HFF-Myc (cell line): ENCODE measurements at places on chromosomes 11 and 22.

GRCh38 chr22:19464546-19464945, 14.4 kb downstream of the UFD1 start:
- no peak for DNase-seq

DNA sequence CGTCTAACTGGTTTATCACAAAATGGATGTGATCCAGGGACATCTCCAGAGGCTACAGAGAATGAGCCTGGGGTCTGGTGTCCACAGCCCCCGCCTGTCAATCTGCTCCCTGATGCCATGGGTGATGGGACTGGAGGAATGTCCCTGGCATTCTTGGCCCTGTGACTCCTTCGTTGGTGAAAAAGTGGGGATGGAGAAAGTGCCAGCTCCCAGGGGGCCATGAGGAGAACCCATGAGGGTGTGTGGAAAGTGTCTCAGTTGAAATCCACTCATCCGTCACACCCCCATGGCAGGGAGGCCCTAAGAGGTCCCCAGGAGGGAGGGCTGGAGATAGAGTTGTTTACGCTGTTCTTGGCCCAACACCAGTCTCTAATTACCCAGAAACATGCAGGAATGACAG, 322.0 kb downstream of the CTTN start:
- DNase-seq = no peak

DNA sequence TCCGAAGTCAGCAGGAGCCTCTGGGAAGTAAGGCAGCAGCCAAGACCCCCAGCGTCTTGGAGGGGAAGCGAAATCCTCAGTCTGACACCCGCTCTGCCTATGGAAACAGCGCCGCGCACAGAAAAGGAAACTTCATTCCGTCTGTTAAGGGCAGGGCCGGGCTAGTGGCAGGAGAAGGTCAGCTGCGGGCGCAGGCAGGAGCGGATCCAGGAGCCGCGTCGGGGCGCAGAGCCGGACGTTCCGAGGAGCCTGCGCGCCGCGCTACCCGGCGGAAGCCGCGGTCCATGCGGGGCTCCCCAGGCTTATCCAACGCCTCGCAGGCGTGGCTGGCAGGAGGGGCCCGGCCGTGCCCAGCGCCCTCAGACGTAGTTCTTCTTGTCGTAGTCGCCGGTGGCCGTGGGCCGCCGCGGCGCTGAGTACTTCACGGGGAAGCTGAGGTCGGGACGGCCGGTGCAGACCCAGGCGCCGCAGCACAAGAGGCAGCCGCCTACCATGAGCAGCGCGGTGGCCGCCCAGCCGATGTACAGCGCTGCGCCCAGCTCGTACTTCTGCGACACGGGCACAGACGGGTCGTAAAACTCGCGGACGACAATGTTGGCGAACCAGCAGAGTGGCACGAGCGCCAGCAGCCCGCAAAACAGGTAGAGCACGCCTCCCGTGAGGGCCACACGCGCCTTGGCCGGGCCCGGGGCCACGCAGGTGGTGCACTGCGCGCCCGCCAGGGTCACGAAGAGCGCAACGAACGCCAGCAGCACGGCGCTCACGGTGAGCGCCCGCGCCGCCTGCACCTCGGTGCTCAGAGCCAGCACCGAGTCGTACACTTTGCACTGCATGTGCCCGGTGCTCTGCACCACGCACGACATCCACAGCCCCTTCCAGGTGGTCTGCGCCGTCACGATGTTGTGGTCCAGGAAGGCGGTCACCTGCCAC, 705 bp downstream of the CLDN5 start:
- DNase-seq = no peak

DNA sequence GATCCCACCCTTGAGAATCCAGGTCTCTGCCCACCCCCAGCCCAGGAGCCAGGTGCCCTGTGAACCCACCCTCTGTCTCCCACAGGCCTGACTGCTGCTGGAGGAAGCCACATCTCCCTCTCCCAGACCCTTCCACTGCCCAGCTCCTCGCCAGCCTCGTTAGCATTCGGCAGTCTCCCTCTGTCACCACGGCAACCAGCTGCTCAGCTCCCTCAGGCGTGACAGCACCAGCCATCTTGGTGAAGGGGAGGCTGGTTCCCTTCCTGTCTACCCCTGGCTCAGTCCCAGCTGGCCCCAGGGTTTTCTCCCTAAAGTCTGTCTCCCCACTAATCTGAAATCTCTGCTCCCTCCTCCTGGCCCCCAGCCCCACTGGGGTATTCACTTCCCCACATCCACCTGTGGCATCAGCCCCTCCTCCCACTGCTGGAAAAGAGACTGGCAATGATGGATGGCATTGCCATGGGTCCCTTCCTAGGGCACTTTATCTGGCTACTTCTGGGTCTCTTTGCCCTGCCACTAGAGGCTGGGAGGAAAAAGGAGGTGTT, 28.1 kb downstream of the NRXN2 start:
- DNase-seq = no peak

DNA sequence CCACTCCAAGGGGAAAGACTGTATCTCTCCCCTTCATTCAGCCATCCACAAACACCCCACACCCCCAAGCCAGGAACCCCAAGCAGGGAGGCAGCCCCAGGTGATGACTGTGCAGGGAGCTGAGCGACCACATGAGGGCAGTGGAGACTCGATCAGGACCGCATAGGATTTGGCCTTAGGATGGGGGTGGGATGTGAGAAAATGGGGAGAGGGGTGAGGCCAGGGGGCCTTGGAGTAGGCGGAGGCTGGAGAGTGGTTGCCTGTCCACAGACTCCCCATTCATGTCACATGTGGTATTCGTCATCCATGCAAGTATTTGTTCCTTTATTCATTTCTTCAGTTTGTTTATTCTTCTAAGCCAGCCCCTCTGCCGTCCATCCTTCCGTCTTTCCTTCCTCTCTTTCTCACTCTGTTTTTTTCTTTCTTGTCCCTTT, 2.7 kb upstream of the RHOD start:
- DNase-seq = no peak

- DNase-seq = no peak
Observed at GRCh38 chr11:115780646-115781362, 276.6 kb upstream of the CADM1 start.

DNA sequence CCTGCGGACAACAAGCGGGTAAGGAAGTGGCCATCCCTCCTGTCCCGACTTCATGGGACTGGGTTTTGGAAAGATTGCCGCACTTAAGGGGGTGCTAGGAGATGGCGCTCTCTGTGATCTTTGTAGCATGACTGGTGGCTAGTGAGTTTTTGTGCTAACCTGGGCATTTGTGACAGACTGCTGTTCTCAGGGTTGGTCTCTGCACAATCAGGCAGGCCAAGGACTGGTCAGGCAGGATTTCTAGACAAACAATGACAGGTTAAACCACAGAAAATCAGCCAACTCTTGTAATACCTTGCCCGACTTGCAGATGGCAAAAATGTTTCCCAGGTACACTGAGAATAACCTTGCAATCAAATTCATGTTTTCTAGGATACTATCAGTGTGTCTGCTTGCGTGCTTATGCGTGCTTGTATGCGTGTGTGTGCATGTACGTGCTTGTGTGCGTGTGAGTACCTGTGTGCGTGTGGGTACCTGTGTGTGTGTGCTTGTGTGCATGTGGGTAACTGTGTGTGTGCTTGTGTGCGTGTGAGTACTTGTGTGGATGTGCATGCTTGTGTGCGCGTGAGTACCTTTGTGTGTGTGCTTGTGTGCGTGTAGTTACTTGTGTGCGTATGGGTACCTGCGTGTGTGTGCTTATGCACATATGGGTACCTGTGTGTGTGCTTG, 25.6 kb upstream of the SORL1-AS1 start:
- DNase-seq = no peak

DNA sequence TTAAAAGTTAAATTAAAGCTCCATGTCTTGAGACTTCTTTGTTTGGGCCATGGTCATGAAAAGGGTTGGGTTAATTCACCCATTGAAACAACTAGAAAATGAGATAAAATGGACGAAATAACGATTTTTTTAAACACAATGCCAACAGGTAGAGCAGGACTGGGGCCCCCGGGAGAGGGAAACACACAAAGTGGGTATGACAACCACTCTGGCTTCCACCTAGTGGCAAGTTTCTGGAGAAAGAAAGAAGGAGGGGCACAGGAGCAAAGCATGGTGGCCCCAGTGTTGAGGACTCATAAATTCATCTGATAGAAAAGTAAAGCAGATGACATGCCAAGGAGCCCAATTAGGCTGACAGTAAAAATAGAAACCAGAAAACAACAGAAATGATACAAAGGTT, 68.4 kb downstream of the MYEOV start:
- no peak for DNase-seq
